ENCODE measurements at places on chromosomes 5 and 9.

GRCh38 chr5:154010660-154011059 lies 28.1 kb downstream of the FAM114A2 start:
- no peak for DNase-seq

GRCh38 chr9:27432308-27432707 lies 91.8 kb upstream of the IFNK start:
- no peak for DNase-seq

DNA sequence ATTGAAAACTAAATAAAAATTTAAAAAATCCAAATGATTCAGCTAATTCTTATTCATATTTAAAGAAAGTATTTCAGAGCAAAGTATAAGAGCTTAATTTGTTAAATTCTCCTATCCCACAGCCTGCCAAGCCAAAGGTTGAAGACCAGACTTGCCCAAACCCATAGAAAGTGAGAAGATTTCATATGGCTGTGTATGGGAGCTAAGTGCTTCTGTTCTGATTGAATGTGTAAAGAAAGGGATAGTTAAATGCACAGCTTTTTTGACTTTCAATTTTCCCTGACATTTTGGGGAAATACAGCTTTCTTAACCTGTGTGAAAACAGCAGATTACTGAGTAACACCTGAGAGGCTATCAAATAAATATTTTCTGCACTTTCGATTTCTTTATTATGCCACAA lies 125.0 kb upstream of the MTAP start:
- no peak for DNase-seq

GRCh38 chr5:163529698-163530097 lies 24.3 kb downstream of the MAT2B start:
- no peak for DNase-seq

DNA sequence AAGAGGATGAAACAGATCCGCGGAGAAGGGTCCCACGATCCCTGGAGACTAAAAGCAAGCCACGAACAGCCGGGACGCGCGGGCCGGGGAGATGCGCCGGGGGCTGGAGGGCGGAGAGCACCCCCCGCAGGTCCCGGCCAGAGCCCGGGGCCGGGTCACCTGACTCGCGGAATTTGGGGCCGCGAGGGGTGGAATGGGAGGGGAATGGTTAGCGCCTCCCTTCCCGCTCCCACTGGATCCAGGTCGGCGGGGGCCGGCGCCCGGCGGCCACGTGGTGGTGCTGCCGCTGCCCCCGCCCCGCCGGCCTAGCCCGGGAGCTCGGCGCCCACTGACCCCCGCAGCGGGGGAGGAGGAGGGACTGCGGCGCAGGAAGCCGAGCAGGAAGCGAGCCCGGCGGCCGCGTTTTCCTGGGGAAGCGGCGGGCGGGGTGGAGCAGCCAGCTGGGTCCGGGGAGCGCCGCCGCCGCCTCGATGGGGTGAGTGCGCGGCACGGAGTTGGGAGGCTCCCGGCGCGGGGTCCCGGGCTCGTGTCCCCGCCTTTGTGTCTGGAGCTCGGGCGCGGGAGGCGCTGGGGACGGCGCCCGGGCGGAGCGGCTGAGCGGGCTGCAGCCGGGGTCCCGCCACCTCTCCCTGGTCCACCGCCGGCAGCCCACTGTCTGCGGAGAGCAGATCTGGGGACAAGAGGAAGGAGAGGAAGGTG lies at the start of gene RAI14:
Gene RAI14, plus strand, starts transcription at position 328 of the 699 bp plus-strand sequence. CDS start 30,592 bp downstream, outside the sequence.
- DNase-seq = peak; percentile 16

DNA sequence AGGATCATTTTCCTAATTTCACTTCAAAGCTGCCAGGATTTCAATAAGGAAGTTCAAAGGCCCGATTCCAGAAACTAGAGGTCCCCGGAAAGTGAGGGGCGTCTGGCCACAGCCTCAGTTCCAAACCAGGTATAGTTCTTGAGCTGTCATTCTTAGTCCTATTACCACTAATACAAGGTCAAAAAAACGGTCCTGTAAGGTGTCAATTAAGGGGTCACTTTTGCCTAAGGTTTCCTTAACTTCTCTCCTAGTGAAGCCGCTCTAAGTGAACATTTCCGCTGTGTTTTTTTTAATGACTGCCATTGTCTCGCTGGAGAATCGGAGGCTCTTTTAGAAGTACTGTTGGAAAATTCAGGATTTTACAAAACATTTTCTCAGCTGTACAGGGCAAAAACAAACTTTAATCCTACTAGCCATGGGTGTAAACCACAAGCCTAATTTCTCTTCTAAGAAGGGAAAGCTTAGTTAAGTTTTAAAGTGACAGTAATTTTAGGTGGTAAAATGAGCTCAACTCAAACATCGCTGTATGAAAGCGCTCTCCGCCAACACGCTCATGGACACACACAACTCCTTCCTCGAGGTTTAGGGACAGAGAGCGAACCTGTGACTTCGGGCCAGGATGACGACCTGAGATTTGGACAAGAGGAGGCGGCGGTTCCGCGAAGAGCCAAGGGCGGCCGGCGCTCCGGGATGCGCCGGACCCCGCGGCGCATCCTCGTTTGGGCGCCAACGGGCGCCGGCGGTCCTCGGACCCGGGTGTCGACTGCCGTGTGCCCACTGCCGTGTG lies 76.7 kb upstream of the IFNE start:
- DNase-seq = no peak

DNA sequence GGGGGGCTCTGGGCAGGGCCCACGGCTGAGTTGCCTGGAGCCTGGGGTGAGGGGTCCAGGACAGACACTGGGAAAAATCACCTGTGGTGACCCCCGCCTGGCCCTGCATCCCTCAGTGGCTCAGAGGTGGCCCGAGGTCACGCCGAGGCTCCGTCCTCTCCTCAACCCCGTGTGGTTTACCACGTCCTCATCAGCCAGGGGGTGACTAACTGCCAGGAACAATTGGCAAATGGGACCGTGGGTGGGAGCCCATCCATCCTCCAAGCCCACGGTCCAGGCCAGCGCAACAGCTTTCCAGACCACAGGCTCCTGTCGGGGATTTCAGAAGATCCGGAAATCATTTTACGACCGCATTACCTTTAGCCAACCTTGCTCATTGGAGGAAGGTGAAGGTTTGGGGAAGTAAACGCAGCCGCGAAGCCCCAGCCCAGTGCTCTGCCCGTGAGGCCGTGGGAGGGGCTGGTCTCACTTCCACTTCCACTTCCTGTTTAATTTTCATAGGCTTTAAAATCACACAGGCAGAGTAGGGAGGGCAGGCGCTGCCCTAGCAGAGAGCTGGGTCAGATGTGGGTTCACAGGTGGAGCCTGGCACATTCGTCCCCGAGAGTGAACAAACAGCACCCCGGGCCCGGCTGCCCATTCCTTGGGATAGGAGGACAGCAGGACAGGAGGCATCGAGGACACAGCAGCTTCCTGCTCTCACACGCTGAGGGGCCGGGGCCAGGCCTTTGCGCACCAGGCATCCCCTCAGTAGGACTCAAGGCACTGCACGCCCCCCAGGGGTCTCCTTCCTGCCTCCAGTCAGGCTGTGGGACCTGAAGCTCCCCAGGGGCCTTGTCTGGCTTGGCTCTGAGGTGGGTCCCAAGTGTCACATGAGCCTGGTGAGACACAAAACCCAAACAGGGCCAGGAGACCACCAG lies 19.8 kb upstream of the SLC9A3 start:
- peak; percentile 29 for DNase-seq

DNA sequence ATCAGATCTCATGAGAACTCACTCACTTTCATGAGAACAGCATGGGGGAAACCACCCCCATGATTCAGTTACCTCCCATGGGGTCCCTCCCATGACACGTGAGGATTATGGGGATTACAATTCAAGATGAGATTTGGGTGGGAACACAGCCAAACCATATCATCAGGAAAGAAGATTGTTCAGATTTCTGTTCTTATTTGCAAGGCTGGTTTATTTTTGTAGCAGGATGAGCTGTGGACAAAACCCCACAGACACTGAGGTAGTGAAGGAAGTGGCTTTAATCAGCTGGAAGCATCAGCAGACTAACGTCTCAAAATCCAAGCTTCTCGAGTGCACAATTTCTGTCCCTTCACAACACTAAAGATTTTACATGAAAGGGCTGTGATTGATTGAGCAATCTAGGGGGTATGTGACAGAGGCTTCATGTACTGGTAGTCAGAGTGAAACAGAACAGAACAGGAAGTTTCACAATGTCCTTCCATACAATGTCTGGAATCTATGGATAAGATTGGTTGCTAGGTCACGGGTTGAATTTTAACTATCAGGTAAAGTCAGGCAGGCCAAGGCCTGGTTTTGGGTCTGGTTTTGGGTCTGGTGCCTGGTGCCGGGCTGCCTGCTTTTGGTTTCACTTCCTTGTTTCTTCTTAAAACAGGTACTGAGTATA lies 91.3 kb upstream of the ZNF366 start:
- no peak for DNase-seq

GRCh38 chr9:70672161-70672649 lies 257.7 kb upstream of the KLF9 start:
- no peak for DNase-seq

DNA sequence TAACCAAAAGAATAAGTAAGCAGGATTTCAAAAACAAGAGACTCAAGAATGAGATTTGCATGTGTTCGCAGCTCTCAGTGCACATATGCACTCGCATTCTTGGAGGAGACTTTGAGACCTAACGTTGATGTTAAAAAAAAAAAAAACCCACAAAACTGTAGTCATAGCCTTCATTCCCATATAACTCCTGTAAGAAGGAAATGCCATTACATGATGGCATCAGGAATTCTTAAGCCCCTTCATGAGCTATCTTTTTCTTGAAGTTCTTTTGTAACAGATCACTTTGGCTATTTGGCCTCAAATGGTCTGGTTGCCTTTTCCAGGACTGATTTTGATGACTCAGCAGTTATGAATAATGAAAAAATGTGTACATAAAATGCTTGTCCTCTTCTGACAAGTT lies 113.8 kb downstream of the ALDH1A1 start:
- DNase-seq = no peak
